ENCODE measurements at places on chromosomes 16 and 17.
A peak's percentile ranks its signal among the peaks of the same experiment; 100 is the strongest.

DNA sequence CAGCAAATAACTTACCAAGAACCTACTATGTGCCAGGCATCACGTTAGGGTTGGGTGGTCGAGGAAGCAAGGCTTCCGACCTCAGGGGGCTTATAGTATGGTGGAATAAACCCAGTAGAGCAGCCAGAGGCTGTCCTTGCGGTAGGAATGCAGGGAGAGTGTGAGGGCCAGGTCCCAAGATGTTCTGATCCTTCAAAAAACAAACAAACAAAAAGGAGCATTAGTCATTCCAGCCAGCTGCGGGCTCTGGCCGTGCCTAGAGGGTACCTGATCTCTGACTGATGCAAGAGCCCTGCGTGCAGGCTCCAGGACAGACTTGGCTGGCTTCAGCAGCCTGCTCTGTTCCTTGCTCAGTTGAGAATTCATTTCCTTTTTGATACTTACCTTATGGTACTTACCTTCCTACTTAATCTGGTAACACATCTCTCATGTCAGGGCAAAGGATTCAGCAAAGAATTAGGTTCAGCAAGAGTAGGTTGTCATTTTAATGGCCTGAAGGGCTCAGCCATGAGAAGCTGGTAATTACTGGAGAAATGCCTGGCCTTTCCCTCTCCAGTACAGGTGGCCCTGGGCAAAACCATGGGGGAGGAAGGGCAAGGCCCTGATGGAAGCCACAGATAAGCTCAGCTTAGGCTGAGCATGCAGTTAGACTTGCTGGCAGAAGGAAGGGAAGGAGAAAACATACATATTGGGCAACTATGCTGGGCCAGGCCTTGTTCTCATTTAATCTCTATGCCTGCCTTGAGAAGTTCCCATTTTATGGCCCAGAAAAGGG, 18.4 kb downstream of the CYB5D2 start:
- no peak for DNase-seq

- DNase-seq = peak; percentile 12
These were observed 178.3 kb downstream of the MRTFB start for GRCh38 chr16:14249291-14250032.

GRCh38 chr16:57721356-57722209, 14.0 kb upstream of the KATNB1 start:
- no peak for DNase-seq

DNA sequence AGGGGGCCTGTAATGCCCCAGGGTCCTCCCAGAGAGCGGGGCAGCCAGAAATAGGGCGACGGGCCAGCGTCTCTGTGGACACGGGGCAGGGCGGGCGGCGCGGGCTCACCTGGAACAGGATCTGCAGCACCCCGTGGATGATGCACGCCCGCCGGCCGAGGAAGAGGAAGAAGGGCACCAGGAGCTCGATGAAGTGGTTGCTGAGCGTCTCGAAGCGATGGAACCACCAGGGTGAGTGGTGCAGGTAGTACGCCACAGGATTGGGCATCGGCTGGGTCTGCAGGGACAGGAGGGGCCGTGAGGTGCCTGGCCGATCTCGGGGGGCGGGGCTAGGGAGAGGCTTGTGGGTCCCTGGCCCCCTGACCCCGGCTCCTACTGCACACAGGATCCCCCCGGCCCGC, 78.9 kb upstream of the GNG13 start:
- DNase-seq = no peak

- no peak for DNase-seq
These were observed 53.9 kb downstream of the BANP start for GRCh38 chr16:88005181-88005581.

DNA sequence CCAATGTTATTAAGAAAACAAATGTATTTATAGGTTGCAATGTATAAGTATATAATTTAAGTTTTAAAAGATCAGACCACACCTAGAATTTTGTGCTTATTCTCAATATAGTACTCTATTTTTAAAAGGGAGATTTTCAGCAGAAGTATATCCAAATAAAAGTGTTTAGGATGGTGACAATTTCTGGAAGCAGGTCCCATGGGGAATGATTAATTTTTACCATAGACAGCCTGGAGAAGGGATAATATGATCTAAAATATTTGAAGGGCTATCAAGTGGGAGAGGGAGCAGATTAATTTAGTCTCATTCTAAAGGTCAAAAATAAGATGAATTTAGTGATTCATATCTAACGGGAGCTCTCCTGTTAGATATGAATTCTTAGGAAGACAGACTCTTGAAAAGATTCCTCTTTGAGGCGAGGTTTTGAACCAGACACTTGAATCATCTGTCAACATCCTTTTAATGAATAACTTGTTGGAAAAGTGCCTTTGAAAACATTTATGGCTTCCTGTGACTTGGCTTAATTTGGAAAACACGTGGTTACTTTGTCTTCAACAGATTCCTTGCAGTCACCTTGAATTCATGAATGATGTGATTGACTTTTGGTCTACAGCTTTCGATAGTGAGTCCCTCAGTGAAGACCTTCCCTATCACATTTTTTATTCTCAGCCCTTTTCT, 29.3 kb upstream of the SMIM36 start:
- no peak for DNase-seq

DNA sequence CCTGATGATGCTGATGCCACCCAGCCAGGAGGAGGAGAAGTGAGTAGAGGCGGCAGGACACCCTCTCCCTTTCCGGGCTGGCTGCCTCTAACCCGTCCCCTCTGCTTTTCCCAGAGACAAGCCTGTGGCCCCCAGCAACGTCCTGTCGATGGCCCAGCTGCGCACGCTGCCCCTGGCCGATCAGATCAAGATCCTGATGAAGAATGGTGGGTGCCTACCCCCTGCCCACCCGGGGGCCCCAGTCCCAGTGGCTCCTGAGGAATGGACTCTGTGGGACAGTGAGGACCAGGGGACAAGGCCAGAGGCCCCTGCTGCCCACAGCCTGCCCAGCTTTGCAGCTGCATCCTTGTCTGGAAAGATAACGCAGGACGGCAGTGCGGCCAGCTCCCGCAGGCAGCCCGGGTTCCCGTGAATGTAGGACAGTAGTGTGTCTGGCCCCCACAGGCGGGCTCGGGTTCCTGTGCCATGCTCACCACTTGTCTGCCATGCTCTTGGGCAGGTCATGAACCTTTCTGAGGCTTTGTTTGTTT, 19.9 kb downstream of the POLR3E start:
- no peak for DNase-seq

DNA sequence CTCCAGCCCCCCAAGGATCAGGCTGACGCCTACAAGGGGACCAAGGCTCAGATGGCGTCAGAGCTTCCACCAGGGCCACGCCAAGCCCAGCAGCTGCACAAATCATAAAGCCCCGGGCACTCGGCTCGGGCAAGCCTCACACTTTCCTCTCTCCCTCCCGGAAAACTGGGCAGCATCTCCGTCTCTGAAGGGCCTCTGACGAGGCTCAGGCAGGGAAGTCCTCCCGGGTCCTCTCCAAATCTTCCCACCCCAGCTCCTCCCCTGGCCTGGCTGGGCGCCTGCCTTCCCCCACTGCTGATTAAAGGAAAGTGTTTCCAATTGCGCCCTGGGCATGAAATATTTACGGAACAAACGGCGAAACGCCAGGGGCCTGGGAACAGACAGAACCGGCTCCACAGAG, 38.5 kb downstream of the PIEZO1 start:
- DNase-seq = no peak

DNA sequence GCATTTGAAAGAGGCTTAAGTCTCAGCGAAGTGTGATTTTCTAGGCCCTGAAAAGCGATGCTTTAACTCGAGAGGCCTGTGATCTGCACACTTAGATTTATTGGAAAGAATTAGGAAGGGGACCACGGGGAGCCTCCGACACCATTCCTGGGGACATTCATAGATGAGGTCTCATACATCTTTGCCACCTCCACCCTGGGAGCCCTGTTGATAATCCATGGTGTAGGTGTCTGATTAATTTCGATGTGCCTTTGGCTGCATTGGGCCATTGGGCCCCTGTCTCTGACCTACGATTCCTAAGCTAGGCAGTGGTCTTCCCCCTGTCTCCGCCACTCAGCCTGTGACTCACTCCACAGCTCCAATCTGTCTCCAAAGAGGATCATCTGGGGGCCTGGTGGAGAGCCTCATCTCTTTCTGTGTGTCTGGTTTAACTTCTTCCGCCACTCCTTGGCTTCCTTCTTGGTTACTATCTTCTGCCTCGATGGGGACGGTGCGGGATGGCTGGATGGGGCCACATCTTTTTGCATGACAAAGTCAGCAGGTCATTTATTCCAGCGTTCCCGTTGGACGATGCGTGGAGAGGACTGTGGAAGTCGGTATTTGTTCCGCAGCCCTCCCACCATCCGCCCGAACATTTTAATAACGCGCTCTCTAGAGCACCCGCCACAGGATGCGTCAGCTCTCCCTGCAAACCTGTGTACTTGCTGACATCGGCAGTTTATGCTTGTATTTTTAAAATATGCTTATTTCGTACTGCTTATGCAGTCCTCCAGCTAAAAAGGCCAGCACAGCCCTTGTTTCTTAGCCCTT, 109.3 kb downstream of the IRX3 start:
- DNase-seq = no peak

- DNase-seq = peak; percentile 46
These were observed 1.0 kb downstream of the MCRIP1 start for GRCh38 chr17:81831957-81832607.

- no peak for DNase-seq
These were observed 11.7 kb downstream of the TRIM37 start for GRCh38 chr17:59094861-59095530.

GRCh38 chr17:76246080-76247066, 6.1 kb upstream of the RNF157 start:
- DNase-seq = no peak

DNA sequence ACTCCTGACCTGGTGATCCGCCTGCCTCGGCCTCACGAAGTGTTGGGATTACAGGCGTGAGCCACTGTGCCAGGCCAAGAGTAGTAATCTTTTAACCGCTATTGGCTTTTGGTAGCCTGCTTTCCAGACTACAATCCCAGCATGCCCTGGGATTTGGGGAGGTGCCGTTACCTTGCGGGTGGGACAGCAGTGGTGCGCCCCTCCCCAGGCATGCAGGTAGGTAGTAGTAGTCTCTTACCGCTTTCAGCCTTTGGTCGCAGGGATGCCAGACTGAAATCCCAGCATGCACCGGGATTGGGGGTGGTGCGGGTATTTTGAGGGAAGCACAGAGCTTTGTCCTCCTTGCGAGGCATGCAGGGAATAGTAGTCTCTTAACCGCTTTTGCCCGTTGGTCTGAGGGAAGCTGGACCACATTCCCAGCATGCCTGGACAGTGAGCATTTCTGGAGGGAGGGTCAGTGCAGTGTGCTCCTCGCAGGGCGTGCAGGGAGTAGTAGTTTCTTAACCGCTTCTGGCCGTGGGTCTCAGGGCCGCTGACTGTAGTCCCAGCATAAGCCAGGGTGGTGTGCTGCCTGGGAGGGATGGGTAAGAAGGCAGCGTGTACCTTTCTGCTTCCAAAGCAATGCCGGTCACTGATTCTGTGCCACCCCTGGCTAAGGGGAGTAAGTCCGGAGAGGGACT, 1686.8 kb downstream of the TP53TG3F start:
- DNase-seq = no peak

GRCh38 chr17:15886221-15886620, 58.7 kb upstream of the ADORA2B start:
- DNase-seq = no peak

DNA sequence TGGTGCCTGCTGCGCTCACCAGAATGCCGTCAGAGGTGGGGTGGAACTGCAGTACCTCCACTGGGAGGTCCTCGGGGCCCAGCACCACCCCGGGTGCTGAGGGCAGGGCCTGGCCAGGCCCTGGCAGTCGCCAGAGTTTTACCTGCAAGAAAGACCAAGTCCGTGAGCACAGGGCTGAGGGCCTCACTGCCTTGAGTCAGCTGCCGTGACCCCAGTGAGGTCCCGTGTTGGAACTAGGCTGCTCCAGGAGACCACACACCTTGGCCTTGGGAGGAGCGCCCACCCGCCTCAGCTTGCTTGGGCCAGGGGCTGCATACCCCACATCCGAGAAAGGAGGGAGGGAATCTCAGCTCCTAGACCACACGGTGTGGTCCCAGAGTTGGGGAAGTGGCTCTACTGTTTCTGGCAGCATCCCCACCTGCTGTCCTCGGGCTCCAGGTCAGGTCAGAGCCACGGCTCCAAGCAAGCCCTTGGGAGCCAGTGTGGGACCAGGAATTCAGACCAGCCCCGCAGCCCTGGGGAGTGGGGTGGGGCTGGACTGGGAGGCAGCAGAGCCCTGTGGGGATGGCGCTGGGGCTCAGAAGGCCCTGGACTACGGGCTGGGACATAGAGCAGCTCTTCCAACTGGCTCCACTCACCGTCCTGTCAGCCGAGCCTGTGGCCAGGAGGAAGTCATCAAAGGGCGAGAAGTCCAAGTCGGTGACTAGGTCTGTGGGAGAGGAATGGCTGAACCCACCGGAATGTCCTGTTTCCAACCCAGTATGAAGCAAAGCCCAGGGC, 8.7 kb downstream of the CORO7 start:
- DNase-seq = no peak

- peak; percentile 89 for DNase-seq
These were observed 214.6 kb downstream of the MRTFB start for GRCh38 chr16:14285513-14286367.

All from CD8-positive, alpha-beta memory T cell (primary cell).